ENCODE measurements at places on chromosomes 4 and X.

DNA sequence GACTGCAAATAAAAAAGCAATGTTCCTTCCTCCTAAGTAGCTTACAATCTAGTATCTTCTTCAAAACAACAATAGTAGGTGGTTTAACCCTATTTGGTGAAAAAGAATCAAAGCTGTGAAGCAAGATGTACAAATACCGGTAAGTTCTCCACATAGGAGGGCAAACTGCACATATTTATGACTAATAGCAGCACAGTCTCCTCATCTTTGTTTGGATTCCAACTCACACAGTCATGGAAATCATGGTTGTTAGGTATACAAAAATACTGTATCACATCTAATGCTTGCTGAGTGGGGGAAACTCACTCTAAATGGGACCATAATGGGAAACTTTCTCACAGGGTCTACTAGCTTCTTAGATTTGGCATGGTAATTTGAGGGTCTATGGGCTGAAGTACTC, 597.2 kb downstream of the INPP4B start:
- no peak for DNase-seq

DNA sequence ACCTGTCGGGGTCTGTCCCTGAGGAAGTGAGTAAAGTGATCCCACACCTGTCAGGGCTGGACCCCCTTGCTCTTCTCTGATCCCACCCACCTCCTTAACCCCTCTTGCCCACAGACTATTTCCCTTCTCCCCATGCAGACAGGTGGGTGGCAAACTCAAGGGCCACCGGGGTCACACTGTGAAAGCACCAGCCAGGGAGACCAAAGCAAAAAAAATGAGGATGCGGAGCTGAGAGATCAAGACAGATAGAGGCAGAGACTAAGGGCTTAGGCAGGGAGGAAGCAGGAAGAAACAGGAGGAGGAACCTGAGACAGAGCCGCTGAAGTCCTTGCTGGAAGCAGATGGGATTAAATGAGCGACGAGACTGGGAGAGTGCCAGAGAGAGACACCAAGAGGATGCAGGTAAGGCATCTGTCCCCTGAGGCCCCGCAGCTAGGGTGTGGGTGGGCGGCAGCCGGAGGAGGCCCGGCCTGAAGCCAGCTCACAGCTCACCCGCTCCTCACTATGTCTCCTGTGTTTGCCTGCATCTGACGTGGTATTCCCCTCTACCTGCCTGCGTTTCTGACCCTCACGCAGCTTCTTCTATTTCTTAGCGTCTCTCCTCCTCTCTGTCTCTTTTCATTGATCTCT, 7.2 kb downstream of the TIMM17B start:
- DNase-seq: no peak

DNA sequence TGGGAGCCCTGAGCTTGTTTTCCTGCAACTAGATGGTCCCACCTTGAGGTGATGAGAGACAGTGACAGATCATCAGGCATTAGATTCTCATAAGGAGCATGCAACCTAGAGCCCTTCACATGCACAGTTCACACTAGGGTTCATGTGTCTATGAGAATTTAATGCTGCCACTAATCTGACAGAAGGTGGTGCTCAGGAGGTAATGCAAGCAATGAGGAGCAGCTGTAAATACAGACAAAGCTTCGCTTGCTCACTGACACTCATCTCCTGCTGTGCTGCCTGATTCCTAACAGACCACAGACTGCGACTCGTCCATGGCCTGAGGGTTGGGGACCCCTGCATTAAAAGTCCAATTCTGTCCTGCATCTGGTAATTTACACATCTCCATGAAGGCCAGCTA, 141.6 kb downstream of the KCNIP4 start:
- DNase-seq: no peak

GRCh38 chrX:23559975-23560374, 107.3 kb upstream of the PRDX4 start:
- DNase-seq: no peak

- DNase-seq: no peak
These were observed 250.6 kb upstream of the NDST3 start for GRCh38 chr4:117783716-117784115.
